ENCODE measurements at places on chromosomes 3 and 15.

- no peak for DNase-seq
Measured at GRCh38 chr15:58436552-58436951, 4.8 kb downstream of the LIPC start.

DNA sequence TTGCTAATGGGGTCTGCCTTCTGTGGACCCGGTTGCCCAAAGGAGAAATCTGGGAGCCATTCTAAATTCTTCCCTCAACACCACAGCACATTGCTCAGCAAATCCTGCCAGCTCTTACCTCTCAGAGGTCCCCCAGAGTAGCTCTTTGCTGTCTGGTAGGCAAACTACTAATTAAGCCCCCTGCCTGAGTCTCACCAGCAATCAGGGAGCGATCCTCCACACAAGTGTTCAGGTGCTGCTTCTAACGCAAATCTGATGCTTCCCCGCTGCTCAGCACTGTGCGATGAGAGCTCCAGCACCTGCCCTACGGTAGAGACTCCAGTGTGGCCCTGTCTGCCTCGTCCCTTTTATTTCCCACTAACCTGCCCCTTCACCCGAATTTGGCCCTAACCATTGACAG lies 60.5 kb downstream of the HCN4 start:
- no peak for DNase-seq

DNA sequence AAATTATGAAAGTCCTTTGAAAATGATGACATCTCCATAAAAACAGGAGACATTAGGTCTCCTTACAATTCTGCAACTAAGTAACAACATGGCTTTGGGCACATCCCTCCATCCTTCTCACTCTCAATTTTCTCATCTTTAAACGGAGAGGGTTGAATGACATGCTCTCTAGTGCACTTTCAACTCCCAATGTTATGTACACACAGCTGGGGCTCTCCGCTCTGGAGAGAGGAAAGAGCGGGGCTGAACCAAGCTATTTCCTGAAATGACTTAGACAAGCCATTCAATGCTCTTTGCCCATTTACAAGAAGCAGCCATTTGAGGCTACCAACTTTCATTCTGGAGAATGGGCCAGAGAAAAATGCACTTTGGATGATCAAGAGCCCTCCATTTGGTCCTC lies 144.2 kb upstream of the BNIP2 start:
- DNase-seq, result no peak

DNA sequence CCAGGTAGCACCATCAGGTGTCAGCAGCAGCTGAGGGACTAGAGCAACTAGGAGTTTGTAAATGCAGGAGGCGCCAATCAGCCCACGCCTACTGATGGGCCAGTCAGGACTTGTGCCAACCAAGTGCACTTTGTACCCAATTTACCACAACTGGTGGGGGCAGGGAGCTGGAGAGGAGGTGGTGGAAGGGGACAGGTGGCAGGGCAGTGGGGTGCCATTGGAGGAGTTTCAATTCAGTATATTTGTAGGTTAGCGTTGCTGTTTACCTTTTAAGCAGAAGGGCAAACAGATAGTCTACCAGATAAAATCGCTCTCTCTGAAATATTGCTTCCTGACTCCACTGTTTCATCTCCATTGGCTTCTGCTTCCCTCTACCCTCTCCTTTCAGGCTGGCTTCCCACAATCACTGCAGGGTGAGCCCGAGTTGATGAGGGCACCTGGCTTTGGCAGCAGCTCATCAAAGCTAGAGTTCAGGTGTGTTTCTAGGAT lies 75.7 kb downstream of the TRIM69 start:
- no peak for DNase-seq
